ENCODE measurements at places on chromosomes 5 and 9. TPM values are rescaled to one million over a fixed set of nuclear protein-coding genes. Genes with fewer than 3 reads are reported as not detected.

DNA sequence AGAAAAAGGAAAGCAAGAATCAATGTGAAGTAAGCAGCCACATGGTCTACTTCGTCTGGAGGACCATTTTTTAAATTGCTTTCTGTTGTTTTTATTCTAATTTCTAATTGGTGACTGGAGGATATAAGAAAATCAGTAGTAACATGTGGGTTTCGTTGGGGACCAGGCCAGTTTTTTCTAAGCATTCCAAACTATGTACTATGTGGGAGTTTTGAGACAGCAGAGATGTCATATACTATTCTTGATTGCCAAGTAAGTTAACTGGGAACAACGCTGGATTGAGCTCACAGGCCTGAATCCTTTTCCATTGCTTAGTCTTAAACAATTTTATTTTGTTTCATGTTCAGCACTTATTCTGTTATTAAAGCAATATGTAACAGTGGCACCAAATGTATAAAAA lies 225.7 kb downstream of the TMEM167A start:
- no peak for DNase-seq

- DNase-seq = no peak
Measured at GRCh38 chr5:155430192-155430591, 416.6 kb downstream of the KIF4B start.

GRCh38 chr5:150119421-150120061 lies 33.2 kb upstream of the CSF1R start:
- DNase-seq = no peak

DNA sequence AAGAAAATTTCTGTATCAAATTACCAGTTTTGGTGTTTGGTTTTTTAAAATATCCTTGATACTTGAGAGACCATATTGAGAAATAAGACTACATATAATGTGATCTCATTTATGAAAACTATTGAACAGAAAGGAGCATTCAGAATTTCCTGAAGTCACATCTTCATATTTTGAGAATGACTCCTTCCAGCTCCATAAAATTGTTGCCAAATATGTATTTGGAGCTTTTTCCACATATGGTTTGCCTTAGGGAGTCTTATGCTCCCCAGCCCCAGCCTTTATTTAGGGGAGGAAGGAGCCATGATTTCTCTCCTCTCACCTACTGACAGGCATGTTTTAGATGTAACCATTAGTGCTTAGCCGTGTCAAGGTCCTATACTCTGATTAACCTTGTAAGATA lies 51.1 kb downstream of the GCNT1 start:
- no peak for DNase-seq

DNA sequence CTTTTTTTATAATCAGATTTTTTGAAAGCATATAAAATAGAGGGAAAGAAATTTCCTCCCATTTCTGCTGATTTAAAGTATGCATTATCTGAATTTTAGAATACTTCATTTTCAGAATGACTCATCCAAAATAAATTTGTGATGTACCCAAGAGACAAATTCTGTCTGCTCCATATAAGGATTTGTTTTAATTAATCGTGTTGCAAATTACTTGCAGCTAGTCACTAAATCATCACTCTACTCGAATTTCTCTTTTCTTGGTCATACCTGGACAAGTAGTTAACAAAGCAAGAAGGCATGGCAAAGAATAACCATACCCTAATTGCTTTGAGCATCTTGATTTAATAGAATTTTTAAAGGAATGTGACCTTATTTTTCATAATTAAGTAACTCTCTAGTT lies 284.1 kb upstream of the GRAMD2B start:
- no peak for DNase-seq

DNA sequence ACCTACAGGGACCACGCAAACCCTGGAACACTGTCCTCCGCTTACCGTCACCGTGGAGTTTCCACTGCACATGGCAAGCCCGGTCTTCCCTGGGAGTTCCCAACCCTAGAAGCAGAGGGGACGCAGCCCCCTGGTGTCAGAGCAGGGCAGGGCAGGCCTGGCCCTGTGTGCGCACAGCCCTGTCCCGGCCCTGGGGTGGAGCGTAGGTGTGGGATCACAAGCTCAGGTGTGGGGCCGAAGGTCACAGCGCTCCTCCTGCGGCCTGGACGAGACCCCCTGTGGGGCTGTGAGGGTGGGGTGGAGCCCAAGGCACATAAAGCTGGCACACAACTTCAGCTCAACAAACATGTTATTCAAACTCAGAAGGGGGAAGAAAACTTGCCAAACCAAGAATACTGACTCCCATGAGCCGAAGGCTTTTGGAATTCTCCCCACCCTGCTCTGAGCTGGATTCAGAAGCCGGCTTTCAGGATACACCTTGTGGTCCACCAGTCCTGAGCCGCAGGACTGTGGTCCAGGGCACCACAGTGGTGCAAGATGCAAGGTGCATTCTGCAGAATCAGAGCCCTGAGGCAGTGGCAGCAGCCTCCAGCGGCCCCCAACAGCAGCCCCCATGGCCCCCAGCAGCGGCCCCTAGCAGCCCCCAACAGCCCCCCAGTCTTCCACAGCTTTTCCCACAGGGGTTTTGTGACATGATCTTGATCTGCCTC lies 11.8 kb upstream of the EXOC3 start:
- DNase-seq = no peak

GRCh38 chr9:128203707-128204551 lies 750 bp downstream of the DNM1 start:
- no peak for DNase-seq

- DNase-seq = no peak
Measured at GRCh38 chr5:141657937-141658545, 6.8 kb upstream of the FCHSD1 start.

- no peak for DNase-seq
Measured at GRCh38 chr9:126791406-126792230, 13.2 kb upstream of the ZBTB43 start.

GRCh38 chr5:73796164-73797131 lies 170.5 kb downstream of the ARHGEF28 start:
- no peak for DNase-seq

DNA sequence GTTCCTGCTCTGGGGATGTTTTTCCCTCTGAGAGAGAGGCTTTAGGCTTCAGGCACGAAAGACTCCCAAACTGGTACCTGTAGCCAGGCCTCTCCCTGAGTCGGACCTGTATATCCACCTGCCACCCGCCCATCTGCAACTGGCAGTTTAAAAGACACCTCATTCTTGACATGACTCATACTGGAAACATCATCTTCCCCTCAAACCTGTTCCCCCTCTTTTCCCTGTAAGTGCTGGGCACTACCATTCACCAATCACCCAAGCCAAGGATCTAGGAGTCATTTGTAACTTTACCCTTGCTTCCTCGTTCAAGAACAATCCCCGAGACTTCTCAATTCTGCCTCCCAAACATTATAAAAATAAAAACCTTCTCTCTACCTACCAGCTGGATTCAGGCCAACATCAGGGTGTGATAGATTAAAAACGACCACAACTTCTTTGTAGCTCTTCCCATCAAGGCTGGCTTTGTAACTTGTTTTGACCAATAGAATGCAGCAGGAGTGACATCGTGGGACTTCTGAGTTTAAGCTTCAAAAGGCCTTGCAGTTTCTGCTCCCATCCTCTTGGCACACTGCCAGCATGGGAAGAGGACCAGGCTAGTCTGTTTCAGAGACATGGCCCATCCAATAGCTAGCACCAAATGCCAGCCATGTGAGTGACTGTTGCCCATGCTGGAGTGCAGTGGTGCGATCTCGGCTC lies 1.8 kb upstream of the WDR31 start:
- DNase-seq = no peak

GRCh38 chr9:101791533-101791932 lies 53.1 kb upstream of the GRIN3A start:
- DNase-seq = no peak

GRCh38 chr9:81902626-81903025 lies 25.6 kb upstream of the SPATA31D4 start:
- no peak for DNase-seq

- DNase-seq = no peak
Measured at GRCh38 chr9:38352530-38353328, 39.8 kb upstream of the ALDH1B1 start.

DNA sequence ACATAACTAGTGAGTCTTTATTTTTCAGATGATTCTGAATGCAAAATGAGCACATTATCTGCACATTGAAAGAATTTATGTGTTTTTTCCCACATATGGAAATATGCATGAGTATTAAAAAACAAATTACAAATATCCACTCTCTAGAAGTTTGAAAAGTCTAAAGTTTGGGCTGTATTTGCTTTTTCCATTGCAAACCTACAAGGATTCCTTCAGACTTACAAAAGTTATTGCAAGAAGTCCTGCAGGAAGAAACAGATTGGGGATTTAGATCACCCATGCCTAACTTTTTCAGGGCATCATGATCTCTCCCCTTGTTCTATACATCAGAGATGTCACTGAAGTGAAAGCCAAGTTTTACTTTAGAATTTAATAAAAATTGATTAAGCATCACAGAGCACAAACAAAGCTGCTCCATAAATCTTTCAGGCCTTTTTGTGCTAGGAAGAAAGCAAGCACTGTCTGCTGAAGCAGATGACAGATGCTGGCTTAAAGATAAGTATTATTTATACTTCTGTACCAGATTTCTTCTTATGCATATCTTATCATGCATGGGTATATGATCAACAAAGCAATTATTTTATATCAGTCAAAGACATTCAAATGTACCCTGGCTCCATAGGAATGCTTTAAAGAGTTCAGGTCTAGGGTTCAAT lies 71.7 kb downstream of the NFIB start:
- DNase-seq = no peak

DNA sequence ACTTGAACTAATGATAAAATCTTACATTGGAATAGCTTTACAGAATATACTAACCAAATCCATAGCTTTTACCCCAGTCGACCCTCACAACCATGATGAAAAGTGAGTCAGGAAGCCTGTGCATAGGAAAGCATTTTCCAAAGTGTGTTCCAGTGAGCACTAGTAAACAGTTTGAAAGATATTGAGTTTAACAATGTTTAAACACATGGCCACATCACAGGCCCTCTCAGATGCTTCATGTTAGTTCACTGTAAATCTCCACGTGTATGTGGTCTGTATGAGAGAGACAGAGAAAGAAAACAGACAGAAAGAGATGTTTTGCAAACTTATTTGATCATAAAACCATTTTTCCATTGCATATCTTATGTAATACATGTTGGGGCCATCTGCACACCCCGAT lies 27.0 kb downstream of the PRUNE2 start:
- no peak for DNase-seq

DNA sequence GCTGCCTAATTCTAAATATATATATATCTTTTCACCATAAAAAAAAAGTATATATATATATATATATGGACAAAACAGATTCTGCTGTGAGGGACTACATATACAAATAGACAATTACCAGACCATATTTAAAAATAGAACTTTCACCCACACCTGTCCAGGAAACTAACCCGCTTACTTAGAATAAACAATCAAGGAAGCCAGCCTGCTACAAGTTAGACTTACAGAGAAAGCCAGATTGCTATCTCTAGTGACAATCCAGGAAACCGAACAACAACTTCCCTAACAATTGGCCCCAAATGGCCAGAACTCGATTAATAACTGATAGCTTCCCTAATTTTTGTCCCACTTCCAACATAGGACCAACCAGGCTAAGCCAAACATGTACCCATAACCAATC lies 5.9 kb downstream of the GLDC start:
- DNase-seq = no peak

DNA sequence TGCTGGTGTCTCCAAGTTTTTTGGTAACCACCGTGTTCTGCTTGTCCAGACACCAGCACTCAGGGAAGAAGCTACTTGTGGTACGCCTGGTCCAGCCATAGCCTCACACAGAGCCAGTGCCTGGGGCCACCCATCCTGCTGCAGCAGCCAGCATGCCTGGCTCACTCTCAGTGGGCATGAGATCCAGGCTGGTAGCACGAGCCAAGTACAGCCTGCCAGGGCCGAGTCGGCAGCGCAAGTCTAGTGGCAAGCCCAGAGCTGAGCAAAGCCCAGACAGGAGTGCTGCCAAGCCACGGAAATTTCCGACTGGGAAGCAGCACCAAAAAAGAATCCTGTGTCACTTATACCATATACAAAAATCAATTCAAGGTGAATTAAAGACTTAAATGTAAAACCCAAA lies 36.3 kb upstream of the FBXL17 start:
- DNase-seq = no peak

DNA sequence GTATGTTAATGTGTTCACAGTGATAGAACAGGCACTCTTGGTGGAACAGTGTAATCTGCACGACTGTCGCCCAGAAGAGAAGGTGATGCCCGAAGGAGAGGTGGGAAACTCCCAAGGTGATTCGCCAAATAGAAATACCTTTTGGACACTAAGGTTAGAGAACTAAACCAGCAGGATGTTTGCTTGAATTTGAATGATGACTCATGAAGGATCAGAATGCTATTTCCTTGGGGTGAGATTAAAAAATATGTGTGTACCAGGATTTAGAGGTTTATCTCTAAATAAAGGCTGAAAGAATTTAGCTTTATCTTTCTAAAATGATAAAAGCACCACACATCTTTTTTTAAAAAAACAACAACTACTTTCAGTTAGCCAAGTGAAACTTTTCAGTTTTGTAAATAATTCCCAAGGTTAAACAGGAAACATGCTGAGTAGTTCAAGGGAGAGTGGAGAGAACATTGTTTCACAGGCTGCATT lies 297.4 kb upstream of the TAS2R1 start:
- no peak for DNase-seq

DNA sequence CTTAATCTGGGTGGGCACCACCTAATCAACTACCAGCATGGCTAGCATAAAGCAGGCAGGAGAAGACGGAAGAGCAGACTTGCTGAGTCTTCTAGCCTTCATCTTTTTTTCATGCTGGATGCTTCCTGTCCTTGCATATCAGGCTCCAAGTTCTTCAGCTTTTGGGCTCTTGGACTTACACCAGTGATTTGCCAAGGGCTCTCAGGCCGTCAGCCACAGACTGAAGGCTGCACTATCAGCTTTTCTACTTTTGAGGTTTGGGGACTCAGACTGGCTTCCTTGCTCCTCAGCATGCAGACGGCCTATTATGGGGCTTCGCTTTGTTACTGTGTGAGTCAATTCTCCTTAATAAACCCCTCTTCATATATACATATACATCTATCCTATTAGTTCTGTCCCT lies 180.2 kb downstream of the TRPM3 start:
- DNase-seq = no peak

DNA sequence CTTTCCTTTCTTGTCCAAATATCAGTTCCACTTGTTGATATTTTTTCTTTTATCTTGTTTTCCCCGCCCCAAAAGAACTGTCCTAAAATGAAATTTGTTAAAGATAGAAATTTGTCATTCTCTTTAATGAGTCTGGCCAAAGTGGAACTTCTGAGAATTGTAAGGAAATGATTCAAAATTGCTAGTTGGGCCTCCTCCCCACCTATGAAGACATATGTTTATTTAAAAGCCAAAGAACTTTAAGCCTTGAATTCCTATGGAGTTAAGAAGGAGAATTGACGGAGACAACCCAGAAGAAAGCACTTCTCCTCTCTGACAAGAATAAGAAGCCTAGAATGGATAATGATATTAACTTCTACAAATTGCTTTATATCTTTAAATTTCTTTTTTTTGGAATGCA lies 59.1 kb upstream of the ALDH1A1 start:
- no peak for DNase-seq

Gene ARID3C
- total RNA-seq = 0.27 TPM

Gene PCDHB14
- total RNA-seq = not detected

Gene C5orf58
- total RNA-seq = not detected

Gene GRXCR2
- total RNA-seq = not detected

Gene HAVCR2
- 2.7 TPM for total RNA-seq

Gene NIPAL4
- total RNA-seq = 2.3 TPM

Gene PCDHGA9
- total RNA-seq = not detected

Gene NEURL1B
- 0.23 TPM for total RNA-seq

Gene CDC20B
- not detected for total RNA-seq

Gene PCDHA11
- total RNA-seq = not detected

Gene TLE1
- 2.2 TPM for total RNA-seq

Gene C1QTNF2
- not detected for total RNA-seq

Gene OR4F3
- total RNA-seq = not detected

Gene FCHSD1
- total RNA-seq = 82.2 TPM

Gene UBE2QL1
- not detected for total RNA-seq
